Epithelial cell of alveolus of lung (primary cell): ENCODE measurements at places on chromosomes 7 and 10. TPM values are rescaled to one million over a fixed set of nuclear protein-coding genes. Genes with fewer than 3 reads are reported as not detected.

Gene TMEM196
- 0.24 TPM in 1 of 2 replicates, not detected in the other for total RNA-seq

Gene TBX20
- total RNA-seq, result 0.80 and 1.2 TPM in 2 replicates

Gene KLF6
- total RNA-seq, result 38.5 and 53.0 TPM in 2 replicates

Gene AKR1C8
- total RNA-seq, result not detected in 2 replicates

Gene ARHGEF35
- 0.16 and 1.2 TPM in 2 replicates for total RNA-seq
